ENCODE measurements at places on chromosomes 7 and 10.

DNA sequence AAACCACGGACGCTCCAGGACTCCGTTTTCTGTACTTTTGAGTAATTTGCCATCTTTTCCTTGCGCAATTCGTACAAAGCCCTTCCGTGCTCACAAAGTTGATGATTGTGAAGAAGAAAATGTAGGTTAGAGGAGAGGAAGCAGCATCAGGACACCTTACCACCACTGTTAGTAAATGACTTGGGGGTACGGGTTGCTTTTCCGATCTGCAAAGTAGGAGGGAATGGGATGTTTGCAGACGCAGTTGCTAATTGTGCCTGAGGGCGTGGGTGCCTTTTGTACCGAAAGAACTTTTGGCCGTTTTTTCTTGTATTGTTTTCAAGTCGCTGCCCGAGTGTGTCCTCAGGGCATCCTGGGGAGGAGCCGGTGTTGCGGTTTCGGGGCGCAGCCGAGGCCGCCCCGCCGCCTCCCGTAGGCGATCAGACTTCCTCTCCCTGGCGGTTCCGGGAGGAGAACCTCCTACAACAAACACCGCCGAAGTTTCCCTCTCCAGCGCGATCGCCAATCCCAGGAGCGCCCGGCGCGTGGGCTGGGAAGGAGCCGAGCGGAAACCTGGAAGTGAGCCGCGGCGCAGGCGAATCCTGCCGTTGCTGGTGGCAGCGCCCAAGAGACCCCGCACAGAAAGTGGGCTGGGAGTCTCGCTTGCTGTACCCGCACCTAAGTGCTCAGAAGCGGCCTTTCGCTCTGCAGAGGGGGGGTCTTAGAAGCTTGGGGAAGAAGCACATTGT, 1.0 kb downstream of the PRR15 start:
- DNase-seq, result no peak

GRCh38 chr10:75883081-75884072, 452.0 kb downstream of the LRMDA start:
- DNase-seq, result no peak

GRCh38 chr7:75630549-75630948, 108.2 kb downstream of the HIP1 start:
- DNase-seq, result no peak

DNA sequence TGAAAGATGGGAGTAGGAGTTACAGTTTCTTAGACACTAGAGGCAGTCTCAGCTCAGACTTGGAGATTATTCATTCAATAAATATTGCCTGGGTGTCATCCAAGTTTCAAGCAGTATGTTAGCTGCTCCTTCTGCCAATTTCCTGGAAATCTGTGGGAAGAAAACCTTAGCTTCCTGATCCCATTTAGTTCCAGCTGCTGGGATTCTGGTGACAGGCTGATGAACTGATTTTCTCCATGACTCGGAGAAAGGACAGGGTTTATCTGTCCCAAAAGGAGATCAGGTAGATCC, 95.8 kb downstream of the CLEC2L start:
- no peak for DNase-seq

- no peak for DNase-seq
These were observed 33.1 kb downstream of the GPRIN2 start for GRCh38 chr10:46523119-46523961.

GRCh38 chr10:14450041-14450491, 119.3 kb upstream of the FRMD4A start:
- DNase-seq, result no peak

DNA sequence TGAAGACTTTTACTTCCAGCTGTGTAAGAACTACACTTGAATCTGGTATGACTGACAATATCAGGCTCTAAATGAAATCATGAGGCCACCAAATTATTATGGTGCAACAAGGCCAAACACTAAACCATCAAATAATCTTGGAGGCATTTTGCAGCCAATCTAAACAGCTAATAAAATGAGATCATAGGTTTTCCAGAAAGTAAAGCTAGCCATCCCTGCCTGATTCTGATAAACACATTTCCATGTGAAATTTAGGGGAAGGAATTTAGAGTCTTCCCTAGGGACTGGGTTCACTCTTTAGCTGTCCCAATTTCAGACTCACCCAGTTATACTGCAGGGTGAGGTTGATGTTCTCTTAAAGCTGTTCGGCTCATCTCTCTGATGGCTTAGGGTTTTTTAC, 190.3 kb upstream of the TMEM196 start:
- no peak for DNase-seq

GRCh38 chr7:106610996-106611886, 49.7 kb downstream of the CCDC71L start:
- DNase-seq, result no peak

- no peak for DNase-seq
These were observed 12.9 kb upstream of the KCND2 start for GRCh38 chr7:120260111-120260510.

- no peak for DNase-seq
These were observed 199.9 kb upstream of the NRP1 start for GRCh38 chr10:33534416-33534815.

DNA sequence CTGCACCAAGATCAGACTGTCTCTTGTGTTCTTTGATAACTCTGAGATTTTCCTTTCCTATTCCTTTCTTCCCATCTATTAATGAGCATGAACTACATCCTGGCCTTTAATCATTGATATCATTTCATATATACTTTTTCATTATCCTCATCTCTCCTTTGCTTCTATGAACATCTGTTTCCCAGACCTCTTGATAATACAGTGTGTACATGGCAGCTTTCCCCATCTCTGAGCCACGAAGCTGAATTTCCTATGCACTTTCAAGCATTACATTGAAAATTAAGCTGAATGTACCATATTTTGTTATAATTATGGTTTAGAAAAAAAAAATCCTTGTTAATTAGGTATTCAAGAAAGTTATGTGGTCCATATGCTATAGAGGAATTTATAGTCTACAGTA, 60.9 kb upstream of the CREB5 start:
- DNase-seq, result no peak

DNA sequence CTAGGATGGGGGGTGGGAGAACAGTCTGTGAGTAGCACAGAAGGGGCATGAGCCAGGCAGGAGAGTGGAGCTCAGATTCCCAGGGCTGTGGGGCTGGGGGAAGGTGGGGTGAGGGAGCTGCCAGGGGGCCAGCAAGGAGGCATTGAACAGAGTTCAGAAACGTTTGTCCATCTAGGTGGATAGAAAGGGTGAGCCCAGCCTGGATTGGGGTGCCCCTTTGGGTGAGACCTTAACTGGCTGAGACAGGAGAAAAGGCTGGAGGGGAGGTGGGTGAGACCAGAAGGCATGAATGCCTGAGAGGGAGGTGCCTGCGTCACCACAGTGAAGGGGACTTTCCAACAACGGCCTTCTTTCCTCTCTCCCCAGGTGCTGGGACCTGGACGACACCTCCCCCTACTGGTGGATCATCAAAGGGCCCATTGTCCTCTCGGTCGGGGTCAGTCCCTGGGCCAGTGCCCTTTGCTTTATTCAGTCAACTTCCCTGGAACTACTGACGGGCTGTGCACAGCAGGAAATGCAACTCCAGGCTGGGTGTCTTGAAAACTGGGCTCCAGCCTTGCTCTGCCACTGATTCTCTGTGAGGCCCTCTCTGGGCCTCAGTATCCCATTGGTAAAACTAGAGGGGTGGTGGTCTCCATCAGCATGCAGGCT, 11.0 kb downstream of the GHRHR start:
- DNase-seq, result no peak

DNA sequence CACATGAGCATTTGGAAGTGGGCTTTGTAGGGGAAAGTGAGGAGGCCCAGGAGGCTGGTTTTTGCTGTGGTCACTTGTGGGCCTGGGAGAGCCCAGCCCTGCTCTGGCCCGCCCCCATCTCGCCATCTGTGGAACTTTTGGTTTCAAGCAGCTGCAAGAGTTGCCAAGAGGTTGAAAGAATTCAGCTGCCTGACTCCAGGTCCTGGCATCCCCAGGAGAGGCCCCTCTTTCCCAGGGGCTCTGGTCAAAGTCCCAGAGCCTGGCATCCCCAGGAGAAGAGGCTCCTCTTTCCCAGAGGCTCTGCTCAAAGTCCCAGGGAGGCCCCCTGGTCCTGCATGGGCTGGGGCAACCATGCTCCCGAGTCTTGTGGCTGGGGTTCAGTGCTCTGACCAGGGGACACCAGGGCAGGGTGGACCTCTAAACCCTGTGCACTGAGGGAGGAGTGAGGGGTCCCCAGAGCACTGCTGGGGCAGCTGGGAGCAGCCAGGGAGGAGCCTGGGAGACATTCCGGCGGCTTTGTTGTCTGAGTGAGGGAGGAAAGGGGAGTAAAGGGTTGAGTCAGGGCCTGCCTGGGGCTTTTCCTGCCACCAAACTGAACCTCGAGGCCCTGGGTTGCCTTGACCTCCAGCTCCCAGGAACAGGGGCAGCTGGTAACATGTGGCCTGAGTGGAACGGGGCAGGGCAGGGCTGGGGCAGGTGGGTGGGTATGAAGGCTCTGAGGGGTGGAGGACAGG, 27.7 kb upstream of the CSGALNACT2 start:
- DNase-seq, result no peak
